ENCODE measurements at places on chromosomes 3 and 15. TPM values are rescaled to one million over a fixed set of nuclear protein-coding genes. Genes with fewer than 3 reads are reported as not detected.
A peak's percentile ranks its signal among the peaks of the same experiment; 100 is the strongest.

DNA sequence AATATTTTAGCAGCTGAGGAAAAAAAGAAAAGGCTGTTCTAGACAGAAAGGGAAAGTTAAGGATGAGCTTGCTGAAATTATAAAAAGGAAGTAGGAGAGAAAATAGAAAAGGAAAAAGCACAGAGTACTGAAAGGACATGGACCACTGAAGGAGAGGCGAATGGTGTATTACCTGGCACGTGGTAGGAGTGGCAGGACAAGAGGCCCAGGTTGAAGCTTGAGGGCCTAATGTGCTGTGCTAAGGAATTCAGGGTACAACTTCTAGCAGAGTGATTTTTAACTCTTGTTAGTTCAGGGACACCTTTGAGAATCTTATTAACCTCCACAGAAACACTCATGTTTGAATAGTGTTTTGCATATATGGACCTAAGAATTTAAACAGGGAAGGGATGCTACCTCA, 60.0 kb upstream of the CRTC3 start:
- peaks cover 25% of the 10 kb centered on the region for H3K4me1 ChIP-seq
- no peaks in the 10 kb centered on the region for H3K27me3 ChIP-seq
- DNase-seq, result no peak

GRCh38 chr15:69677403-69677802, 224.8 kb downstream of the RPLP1 start:
- no peaks in the 10 kb centered on the region for H3K36me3 ChIP-seq
- no peak for DNase-seq
- H3K4me3 ChIP-seq, result no peak overlapping the region

DNA sequence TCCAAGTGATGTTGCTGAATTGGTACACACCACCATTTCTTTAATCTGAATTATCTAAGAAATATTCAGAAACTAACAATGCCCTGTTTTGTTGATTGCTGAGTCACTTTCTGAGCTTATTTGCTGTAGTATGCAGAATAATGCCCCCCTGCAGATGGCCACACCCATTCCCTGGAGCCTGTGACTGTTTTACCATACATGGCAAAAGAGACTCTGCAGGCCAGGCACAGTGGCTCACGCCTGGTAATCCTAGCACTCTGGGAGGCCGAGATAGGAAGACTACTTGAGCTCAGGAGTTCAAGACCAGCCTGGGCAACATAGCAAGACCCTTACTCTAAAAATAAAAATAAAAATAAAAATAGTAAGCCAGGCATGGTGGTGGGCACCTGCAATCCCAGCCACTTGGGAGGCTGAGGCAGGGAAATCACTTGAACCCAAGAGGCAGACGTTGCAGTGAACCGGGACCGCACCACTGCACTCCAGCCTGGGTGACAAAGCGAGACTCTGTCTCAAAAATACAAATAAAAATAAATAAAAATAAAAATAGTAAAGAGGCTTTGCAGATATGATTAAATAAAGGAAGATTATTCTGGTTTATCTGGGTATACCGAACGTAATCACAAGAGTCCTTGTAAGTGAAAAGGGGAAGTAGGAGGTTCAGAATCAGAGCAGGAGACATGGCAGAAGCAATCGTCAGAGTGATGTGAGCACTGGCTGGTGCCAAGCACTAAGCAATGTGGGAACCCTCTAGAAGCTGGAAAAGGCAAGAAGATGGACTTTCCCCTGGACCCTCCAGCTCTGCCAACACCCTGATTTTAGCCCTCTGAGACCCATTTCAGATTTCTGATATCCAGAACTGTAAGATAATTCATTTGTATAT, 19.0 kb downstream of the PCYT1A start:
- H3K27ac ChIP-seq, result peak overlapping the region; percentile 50
- no peaks in the 10 kb centered on the region for H3K27me3 ChIP-seq
- no peak overlapping the region for H3K4me3 ChIP-seq

DNA sequence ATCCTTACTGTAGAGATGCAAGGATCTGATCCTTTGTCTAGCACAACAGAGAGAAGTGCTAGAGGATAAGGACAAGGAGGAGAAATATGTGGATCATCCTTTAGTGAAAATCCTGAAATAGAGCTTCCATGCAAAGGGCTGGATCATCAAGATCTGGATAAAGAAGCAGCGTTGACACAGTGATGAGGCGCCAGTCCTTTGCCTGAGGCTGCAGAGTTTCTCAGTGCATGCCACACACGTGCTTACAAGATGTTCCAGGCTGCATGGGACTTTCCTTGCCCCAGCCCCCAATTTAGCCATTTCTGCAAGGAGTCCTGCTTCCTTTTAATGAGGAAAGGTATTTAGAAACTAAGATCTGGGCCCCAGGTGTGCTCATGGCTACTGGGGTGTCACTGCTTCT, 7.2 kb upstream of the ABTB1 start:
- H3K4me3 ChIP-seq, result no peak overlapping the region
- H3K27me3 ChIP-seq, result no peaks in the 10 kb centered on the region
- H3K36me3 ChIP-seq, result peaks cover 3% of the 10 kb centered on the region

- H3K4me1 ChIP-seq, result peaks cover 4% of the 10 kb centered on the region
- H3K27me3 ChIP-seq, result no peaks in the 10 kb centered on the region
- H3K36me3 ChIP-seq, result peaks cover 6% of the 10 kb centered on the region
- H3K27ac ChIP-seq, result peak overlapping the region; percentile 72
Observed at GRCh38 chr3:110420158-110420641, 651.4 kb upstream of the NECTIN3 start.

DNA sequence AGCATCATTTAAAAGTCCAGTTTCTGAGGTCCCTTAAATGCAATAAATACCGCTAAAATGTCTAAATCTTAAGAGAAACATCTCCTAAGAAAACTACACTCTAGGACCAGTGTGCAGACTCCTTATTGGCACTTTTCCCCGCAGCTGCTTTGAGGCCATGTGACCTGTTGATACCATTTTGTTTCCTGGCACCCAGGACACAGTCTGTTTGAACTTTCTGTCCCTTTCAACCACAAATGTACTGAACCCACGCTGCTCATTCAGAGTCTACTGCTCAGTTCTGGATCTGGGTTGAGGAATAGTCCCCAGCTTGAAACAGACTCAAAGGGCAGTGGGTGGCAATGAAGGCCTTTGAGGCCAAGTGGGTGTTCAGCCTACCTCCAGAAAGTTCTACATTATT, 17.1 kb downstream of the LDHAL6B start:
- no peak overlapping the region for H3K4me3 ChIP-seq
- H3K36me3 ChIP-seq, result peaks cover 58% of the 10 kb centered on the region
- DNase-seq, result no peak
- H3K4me1 ChIP-seq, result peaks cover 23% of the 10 kb centered on the region

DNA sequence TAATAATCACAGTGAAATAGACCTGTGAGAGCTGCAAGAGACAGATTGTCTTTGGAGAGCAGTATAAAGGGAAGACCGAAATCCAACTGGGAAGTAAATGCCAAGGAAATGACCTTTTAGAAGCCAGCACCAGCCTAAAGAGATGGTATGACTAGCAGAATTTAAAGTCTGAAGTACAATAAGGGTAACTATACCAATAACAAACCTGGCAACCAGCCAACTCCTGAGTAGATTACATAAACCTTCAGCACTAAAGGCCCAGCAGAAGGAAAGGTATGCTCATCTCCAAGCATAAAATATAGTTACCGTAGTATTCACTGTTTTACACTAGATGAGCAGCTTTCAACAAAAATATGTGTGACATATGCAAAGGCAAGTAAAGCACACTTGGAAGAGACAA, 155.1 kb upstream of the SATB1 start:
- no peaks in the 10 kb centered on the region for H3K27me3 ChIP-seq
- no peaks in the 10 kb centered on the region for H3K4me1 ChIP-seq
- H3K4me3 ChIP-seq, result no peak overlapping the region
- H3K36me3 ChIP-seq, result no peaks in the 10 kb centered on the region
- DNase-seq, result no peak
- no peak overlapping the region for H3K27ac ChIP-seq

- DNase-seq, result peak; percentile 80
- no peak overlapping the region for H3K4me3 ChIP-seq
- peaks cover 8% of the 10 kb centered on the region for H3K4me1 ChIP-seq
Observed at GRCh38 chr3:79019137-79019923, 748.5 kb downstream of the ROBO1 start.

GRCh38 chr3:136353461-136353860, 103.3 kb downstream of the PCCB start:
- H3K36me3 ChIP-seq, result no peaks in the 10 kb centered on the region
- peaks cover 19% of the 10 kb centered on the region for H3K4me1 ChIP-seq
- no peaks in the 10 kb centered on the region for H3K27me3 ChIP-seq
- no peak for DNase-seq

INAFM2 gene
- total RNA-seq, result 16.6 TPM

FAM3D gene
- total RNA-seq, result 3.0 TPM

PYGO1 gene
- 2.5 TPM for total RNA-seq

PARP9 gene
- 128 TPM for total RNA-seq

QRICH1 gene
- 107 TPM for total RNA-seq

GCNT3 gene
- total RNA-seq, result 11.6 TPM
